ENCODE measurements at places on chromosomes 6 and 20.

DNA sequence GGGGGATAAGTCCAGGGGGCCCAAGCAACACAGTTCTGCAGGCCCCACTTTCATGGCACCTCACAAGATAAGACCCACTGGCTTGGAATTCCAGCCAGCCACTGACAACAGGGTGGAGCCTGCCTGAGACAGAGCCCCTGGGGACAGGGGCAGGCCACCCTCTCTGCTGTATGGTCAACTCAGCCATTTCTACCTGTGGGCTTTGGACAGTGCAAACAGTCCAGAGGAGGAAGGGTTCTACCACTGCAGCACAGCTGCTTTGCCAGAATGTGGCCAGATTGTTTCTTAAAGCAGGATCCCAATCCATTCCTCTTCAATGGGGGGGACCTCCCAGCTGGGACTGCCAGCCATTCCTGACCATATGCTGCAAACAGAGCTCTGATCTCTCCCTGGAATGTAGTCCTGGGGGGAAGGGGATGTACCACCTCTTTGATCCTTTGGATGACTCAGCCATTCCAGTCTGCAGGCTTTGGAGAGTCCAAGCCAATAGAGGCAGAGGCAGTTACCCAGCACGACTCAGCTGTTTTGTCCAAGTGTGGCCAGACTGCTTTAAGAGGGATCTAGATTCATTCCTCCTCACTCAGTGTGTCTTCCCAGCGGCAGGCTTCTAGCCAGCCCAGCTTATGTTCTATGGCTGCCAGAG lies 842.2 kb downstream of the EPHA7 start:
- DNase-seq, result no peak

DNA sequence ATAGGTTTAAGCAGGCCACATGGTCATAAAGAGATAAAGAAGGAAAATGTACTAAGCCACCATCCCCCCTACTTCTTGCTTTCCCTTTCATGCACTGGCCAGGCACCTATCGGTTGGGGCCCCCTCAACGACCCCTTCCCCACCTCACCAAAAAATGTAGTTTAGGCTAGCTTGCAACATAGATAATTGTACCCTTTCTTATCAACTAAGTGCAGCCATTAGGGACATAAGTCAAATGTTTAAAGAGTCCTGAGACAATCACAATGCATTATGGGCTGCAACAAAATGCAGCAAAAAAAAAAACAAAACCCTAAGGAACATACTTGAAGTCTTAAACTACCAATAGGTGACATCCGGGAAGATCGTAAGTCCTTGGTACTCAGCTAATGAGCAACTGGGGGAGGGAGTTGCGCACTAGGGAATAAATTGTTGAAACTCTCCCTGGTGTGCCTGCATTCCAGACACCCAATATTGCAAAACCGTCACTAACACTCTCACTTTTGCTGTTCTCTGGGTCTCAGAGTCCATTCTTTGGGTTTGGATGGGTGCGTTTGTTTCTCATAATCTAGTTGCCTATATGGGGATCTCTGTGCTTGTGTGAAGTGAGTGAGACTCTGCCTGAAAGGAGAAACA lies 12.4 kb upstream of the HLA-G start:
- no peak for DNase-seq

GRCh38 chr6:129497481-129498441 lies 212.2 kb downstream of the ARHGAP18 start:
- no peak for DNase-seq

- no peak for DNase-seq
Measured at GRCh38 chr6:14518515-14519217, 401.1 kb downstream of the CD83 start.

GRCh38 chr6:15254070-15254975 lies 8.5 kb downstream of the JARID2 start:
- DNase-seq, result no peak

- DNase-seq, result no peak
Measured at GRCh38 chr6:75114195-75114594, 91.7 kb downstream of the COL12A1 start.

DNA sequence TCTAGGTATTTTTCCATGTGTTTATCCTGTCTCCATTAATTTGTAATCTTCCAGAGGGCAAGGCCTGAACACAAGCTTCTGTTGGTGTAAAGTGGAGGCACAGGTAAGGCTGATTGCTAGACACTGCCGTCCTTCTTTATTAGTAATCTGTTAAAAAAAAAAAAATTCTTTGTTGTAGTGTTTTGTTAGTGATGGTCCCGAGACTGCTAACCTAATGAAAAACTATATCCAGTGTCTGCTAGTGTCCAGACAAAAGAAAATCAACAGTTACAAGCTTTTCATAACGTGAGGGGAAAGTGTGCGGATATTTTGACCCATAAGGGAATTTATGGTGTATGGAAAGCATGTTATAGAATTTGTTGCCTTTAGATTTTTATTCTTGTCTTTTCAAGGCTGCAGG lies 4.2 kb upstream of the HIVEP1 start:
- no peak for DNase-seq

DNA sequence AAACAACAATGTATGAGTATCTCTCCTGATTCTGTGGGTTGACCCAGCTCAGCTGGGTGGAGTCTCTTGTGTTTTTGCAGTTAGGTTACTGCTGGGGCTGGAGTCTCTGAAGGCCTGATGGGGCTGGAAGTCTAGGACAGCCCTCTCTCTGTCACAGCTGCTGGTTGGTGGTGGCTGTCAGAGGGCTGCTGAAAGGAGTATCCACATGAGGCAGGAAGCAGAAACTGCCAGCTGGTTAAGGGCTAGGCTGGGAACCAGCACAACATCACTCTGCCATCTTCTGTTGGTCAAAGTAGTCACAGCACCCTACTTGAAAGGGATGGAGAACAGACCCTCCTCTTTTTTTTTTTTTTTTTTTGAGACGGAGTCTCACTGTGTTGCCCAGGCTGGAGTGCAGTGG lies 10.0 kb upstream of the PACSIN1 start:
- no peak for DNase-seq

DNA sequence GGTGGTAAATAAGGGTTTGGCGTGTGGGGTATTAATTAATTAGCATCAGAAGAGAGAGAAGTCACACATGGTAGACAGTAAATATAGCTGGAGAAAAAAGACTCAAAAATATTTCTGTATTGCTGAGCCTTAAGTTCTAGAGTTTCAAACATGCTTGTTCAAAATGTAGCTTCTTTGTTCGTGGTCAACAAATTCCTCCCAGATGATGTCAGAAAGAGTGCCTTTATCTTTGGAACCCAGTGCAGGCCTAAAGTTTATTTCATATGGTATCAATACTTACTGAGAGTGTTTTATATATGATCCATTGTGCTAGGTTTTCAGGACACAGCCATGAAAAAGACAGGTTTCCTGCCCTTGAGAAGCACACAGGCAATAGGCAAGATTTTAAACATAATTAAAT lies 18.3 kb downstream of the MARCKS start:
- DNase-seq, result no peak

DNA sequence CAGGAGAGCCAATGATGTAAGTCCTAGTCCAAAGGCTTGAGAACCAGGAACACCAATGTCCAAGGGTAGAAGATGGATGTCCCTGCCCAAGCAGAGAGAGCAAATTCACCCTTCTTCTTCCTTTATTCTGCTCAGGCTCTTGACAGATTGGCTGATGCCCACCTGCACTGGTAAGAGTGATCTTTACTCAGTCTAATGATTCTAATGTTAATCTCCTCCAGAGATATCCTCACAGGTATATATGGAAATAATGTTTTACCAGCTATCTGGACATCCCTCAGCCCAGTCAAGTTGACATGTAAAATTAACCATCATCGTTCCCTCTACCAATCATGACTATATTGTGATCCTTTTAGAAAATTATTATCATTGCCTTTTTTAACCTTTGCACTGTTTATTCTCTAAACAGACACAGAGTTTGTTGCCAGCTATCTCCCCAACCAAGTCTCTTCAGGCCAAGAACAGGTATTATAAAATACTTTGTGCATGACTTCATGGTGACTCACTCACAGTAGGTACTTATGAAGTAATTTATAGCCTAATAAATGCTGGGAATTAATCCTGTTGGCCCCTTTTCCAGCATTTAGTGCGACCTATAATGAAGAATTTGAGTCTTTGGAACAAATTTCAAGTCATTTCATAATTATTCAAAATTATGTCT lies 26.2 kb upstream of the TSHZ2 start:
- no peak for DNase-seq

DNA sequence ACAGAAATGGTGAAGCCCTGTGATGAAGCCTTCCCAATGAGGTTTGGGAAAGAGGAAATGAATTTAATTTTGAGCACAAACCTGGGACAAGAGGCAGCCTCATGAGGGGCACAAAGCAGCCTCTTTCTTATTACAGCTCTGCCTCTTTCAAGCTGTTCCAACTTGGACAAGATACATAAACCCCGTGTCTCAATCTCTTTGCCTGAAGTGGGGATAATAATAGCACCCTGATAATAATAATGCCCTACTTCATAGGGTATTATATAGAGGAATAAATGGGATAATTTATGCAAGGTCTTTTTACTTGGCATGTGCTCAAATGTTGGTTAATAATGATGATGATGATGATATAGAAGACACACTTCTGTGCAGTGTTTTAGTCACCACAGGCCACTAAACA lies 91.1 kb upstream of the PLN start:
- DNase-seq, result no peak

DNA sequence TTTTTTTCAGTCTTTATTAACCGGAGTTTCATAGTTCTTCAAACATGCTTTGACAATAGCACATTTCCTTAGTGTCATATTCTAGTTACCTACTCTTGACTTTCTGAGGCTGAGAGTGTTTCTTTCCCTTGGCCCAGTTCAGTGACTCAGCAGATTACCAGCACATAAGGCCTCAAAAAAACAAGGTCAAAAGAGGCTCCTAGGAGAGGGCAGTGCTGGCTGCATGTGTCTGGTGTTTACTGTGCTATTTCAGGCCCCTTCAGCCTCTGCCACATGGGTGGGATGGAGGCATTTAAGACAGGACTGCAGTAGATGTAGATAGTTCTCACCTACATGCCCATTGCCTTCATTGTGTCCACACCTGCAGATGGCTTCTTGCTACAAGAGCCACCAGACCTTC lies 198.2 kb upstream of the SSTR4 start:
- DNase-seq, result no peak

GRCh38 chr6:7918403-7918802 lies 7.8 kb upstream of the TXNDC5 start:
- DNase-seq, result no peak

GRCh38 chr6:131998255-131998982 lies 47.2 kb upstream of the CCN2 start:
- no peak for DNase-seq

DNA sequence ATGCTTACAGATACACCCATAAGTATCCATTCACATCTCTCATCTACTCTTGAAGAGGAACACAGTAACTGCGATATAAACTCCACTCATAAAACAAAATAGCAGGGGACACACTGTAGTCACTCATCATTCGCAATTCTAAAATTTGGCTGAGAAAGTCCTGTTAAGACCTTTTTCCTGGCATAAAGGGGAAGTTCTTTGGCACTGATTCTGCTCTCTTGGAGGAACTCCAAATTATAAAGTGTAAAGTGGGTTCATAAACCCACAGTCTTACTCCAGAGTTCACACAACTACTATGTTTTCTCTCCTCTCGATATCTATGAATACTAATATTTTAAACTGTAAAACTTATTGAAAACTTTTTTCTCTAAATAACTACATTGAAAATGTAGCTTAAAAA lies 80.6 kb downstream of the ADGB start:
- no peak for DNase-seq

GRCh38 chr6:7769702-7770101 lies 43.8 kb downstream of the BMP6 start:
- no peak for DNase-seq

DNA sequence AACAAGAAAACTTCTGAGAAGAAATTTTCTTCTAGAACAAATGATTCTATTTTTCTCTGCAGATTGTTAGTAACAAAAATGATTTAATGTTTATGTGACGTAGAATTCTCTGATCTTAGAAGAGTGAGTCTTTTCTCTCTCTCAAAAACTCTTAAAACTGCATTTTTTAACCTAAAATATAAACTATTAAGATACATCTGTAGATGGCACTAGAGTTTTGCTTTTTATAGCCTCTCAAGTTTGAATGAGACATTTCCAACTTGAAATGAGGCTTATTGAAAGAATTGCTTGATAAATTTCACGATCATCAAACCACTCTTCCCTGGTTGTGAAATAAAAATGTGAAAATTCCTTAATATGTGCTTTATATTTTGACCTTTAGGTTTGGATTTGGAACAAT lies 53.8 kb downstream of the PHF3 start:
- DNase-seq, result no peak

DNA sequence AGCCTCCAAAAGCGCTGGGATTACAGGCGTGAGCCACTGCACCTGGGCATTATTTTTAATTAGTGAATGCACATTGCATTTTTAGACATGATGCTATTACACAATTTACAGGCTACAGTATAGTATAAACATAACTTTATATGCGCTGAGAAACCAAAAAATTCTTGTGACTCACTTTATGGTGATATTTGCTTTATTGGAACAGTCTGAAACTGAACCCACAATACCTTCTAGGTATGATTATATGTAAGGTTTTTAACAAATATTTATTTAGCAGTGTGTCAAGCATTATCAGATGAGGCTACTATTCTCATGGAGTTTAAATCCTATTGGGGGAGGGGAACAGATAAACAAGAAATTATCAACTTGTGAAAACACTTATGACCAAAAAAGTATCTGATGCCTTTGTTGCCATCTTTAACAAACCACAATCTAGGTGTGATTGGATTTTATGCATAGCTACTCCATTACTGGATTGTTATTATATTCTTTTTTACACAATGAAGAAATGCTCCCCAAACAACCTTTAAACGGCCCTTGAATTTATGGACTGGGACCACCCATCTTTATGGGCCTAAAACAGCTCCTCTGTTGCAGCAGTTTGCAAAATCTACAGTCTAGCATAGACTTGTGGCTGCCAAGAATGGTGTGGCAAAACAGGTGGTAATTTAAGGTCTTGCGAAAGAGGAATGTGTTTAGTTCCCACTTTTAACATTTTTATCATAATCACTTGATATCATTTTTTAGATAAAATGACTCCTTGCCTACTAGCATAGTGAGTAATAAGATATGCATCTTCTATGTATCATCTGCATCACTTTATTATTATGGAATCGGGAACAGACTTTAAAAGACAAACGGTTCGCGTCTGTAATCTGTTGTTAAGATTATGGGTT lies 159.2 kb upstream of the C6orf118 start:
- no peak for DNase-seq

- DNase-seq, result peak; percentile 42
Measured at GRCh38 chr6:37170273-37171200, 585 bp downstream of the PIM1 start.
